CD4-positive, alpha-beta T cell treated with Interleukin-21 for 1 hour (primary cell): ENCODE measurements at places on chromosomes 1 and 21.

DNA sequence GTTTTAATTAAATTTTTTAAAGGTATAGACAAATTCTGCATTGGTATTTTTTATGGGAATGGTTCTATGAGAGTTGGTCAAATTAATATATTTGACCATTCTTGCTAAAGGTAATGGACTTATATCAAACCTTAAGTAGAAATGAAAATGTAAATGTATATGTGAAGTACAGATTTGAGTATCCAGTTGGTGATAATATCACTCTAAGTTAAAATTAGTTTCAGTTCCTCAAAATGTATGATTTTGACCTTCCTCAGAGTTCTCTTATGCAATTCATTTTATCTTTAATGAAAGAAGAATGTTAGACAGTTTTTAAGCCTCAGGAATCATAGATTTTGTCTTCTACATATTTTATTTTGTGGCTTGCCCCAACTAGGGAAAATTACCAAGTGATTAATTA lies 1291.5 kb upstream of the B3GALT2 start:
- no peak for DNase-seq

GRCh38 chr1:77388661-77389060 lies 106.8 kb downstream of the AK5 start:
- no peak for DNase-seq

DNA sequence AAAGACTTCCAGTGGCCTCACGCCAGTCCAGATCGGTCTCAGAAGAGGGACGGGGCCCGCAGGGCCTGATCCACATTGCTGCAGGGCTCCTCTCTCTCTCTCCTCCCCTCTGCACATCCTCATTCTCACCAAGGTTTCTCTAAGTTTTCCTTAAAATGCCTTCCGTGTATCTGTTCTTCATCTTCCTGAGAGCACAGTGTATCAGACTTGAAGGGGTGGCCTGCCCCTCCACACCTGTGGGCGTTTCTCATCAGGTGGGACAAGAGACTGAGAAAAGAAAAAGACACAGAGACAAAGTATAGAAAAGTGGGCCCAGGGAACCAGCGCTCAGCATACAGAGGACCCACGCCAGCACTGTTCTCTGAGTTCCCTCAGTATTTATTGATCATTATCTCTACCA lies 66.4 kb downstream of the PRKAB2 start:
- no peak for DNase-seq

- DNase-seq, result peak; percentile 20
Measured at GRCh38 chr1:107430540-107431228, 289.8 kb downstream of the NTNG1 start.

- no peak for DNase-seq
Measured at GRCh38 chr1:213680677-213681325, 307.0 kb upstream of the PROX1 start.

GRCh38 chr1:116219651-116220434 lies 108.6 kb downstream of the MAB21L3 start:
- no peak for DNase-seq

DNA sequence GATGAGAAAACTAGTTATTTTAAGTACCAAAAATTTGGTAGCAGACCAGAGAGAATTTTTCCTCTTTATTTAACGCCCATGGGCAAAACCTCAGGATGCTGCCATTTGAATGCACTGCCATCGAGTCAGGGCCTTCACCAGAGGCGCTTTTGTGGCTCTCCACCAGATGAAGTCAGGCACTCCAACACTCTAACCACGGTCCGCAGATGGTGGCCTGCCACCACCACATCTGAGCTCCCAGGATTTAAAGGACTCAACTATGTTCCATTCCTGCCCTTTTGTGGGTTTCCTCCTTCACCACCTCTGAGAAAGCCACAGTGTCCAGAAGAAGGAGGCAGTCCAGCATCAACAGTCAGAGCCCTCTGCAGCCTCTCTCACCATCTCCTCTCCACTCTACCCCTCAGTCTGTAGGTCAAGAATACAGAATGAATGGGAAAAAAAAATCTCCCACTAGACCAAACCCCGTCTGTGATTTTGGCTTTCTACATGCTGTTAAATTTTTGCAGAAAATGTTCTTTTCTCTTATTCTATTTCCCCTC lies 647.4 kb downstream of the USP25 start:
- DNase-seq, result no peak

- DNase-seq, result no peak
Measured at GRCh38 chr1:194437135-194437534, 1250.7 kb upstream of the B3GALT2 start.

- no peak for DNase-seq
Measured at GRCh38 chr1:51792864-51793263, 85.7 kb downstream of the NRDC start.

DNA sequence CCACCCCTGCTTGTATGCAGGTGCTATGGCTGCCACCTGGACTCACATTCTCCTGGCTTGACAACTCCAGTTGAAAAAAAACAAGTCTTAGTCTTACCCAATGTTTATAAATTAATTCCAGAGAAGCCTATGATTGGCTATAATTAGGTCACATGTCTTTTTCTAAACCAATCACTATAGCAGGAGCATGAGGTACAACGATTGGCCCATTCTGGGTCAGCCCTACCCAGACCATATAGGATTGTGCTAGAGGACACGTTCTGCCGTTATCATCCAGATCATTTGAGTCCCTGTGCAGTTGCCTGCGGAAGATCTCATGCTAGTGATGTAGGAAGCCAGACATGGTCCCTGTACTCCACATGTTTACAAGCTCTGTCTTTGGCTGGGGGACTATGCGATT lies 41.9 kb upstream of the PARP1 start:
- no peak for DNase-seq

- no peak for DNase-seq
Measured at GRCh38 chr1:241598249-241598648, 41.9 kb downstream of the CHML start.

- no peak for DNase-seq
Measured at GRCh38 chr1:95409276-95409675, 175.3 kb downstream of the RWDD3 start.

DNA sequence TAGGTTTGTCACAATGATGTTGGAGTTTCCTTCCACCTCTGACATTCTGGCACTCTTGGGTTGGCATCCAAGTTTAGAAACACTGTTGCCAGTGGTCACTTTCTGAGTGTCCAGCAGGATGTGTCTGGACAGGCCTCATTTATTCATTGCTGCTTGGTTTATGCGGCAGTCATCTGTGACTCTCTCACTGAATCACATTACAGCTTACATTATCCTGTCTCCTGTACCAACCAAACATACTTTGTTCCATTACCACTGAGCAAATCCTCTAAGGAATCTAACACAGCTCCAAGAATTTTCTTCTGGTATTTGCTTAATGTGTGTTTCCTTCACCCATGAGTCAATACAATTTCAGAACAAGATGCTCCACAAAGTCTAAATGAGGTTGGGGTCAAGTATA lies 19.9 kb downstream of the SGIP1 start:
- DNase-seq, result no peak

DNA sequence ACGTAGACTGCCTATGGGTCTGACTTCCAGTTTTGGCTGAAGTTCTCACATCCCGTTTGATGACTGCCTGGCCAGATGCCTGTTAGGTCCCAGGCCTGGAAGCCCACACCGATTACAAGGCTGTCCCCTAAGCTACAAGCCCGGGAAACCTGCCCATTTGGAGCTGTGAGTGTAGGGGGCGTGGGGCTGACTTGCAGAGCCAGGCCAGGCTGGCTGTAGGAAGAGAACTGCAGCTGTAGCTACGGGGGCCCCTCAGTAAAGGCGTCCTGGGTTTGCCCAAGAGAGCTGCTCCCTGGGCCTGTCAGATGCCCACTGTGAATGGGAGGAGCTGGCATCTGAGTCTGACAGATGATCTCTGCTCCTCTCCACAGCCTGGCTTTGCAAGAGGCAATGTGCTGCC lies 199.7 kb downstream of the CAMTA1 start:
- DNase-seq, result no peak

- no peak for DNase-seq
Measured at GRCh38 chr1:211660718-211661222, 14.7 kb downstream of the NEK2 start.

DNA sequence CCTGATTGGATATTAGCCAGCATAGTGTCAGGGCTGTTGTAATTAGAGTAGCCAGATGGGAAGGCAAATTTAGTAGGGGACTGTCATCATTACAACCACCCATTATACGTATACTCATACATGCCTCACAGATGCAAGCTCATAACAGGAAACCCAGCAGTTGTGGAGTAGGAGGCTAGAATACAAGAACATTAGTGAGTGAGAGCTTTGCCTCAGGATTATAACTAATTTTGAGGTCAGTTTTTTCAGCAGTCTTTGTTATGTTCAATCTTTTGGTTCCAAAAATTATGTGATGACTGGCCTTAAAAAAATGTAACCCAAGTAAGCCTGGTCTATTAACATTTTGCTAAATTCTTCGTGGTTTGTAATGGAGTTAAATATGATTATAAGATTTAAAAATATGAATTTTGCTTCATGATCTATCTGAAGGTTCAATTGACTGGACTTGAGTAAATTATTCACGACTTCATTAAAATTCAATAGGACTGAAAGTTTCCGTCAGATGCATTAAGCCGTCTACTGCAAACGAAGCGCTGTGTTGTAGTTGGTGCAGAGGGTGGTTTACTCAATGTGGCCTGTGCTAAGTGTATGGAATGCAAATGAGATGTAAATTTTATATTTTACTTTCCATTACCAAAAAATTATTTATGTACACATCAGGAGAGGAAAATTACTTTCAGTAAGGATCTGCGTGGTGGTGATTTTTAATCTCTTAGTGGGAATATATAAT lies 48.8 kb downstream of the KCNK1 start:
- DNase-seq, result no peak

GRCh38 chr21:15978215-15978738 lies 248.5 kb downstream of the USP25 start:
- no peak for DNase-seq

DNA sequence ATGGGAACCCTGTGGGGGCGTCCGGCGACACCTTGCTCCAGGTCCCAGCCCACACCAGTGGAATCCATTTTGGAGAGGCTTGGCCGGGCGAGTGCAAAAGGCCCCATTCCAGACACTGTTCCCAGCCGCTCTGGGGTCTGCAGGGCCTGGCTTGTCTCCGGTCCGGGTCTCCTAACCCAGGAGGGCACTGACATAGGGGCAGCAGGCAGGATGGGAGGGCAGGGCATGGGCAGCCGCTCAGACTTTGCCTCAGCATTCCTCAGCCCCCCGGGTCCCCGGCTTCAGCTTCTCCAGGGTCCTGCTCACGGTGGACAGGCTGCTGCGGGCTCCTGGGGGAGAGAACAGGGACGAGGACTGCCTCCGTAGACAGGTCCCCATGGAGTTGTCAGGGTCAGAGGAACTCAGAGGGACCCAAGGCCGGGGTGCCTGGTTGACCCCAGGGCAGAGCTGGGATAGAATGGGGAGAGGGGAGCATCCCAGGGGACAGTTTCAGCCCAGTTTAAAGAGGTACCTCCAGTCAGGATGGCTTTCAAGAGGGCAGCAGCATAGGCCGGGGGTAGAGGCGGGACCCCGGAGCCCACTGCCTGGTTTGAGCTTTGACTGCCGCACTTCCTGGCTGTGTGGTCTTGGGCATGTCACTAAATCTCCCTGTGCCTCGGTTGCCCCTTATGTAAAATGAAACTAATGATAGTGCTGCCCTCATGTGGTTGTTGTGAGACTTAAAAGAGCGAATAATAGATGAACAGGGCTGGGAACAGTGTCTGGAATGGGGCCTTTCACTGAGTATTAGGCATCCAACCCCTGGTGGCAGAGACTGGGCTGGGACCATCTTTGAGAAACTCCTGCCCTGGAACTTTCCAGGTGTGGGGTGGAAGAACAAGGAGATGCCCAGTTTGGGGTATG lies 3.7 kb downstream of the KNCN start:
- DNase-seq, result peak; percentile 50

GRCh38 chr21:44847261-44848056 lies 26.0 kb downstream of the PTTG1IP start:
- DNase-seq, result no peak

DNA sequence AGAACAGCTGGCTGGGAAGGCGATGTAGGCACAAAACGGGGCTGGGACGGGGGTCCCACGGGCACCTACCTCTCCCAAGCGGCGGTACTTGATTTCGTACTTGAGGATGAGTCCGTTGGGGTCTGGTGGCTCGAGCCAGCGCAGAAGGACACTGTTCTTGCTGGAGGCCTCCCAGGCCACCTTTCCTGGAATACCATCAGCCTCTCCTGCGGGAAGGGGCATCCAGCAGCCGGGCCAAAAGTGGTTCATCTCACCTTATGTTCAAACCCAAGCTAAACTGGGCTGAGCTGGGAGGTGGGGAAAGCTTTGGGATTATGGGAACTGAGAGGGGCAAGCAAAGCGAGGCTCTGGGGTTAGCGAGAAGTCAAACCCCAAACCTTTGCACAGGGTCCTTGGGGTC lies 14.3 kb downstream of the INSRR start:
- no peak for DNase-seq

- no peak for DNase-seq
Measured at GRCh38 chr1:57752843-57753242, 329.0 kb upstream of the DAB1 start.

DNA sequence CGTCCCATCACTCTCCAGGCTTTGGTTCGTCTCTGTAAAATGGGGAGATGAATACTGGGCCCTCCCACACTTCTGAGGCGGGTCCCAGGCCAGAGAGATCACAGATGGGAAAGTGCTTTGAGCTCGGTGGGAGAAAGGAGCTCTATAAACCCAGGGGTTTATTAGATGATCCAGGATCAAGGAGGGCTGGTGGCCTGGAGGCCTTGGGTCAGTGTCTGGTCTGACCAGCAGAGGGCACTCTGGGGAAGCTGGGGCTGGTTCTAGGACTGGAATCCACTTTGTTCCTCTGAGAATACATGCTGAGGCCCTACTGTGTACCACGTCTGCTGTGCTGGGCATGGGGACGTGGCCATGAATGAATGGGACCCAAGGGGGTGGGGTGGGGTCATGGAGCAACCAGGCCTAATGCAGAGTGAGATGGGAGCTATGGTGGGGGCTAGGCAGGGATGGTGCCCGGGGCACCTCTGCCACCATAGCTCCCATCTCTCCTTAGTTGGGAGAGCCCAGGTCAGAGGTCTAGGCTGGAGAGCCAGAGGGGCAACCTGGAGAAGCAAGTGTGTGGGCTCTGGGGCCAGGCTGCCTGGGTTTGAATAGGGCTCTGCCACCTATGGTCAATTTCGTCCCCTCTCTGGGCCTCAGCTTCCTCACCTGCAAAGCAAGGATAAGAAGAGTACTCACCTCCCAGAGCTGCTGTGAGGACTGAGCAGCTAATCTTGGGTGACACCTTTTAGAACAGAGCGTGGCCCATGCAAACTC lies 9.0 kb upstream of the FAM131C start:
- DNase-seq, result peak; percentile 64
